ENCODE measurements at places on chromosomes 2 and 18. TPM values are rescaled to one million over a fixed set of nuclear protein-coding genes. Genes with fewer than 3 reads are reported as not detected.

DNA sequence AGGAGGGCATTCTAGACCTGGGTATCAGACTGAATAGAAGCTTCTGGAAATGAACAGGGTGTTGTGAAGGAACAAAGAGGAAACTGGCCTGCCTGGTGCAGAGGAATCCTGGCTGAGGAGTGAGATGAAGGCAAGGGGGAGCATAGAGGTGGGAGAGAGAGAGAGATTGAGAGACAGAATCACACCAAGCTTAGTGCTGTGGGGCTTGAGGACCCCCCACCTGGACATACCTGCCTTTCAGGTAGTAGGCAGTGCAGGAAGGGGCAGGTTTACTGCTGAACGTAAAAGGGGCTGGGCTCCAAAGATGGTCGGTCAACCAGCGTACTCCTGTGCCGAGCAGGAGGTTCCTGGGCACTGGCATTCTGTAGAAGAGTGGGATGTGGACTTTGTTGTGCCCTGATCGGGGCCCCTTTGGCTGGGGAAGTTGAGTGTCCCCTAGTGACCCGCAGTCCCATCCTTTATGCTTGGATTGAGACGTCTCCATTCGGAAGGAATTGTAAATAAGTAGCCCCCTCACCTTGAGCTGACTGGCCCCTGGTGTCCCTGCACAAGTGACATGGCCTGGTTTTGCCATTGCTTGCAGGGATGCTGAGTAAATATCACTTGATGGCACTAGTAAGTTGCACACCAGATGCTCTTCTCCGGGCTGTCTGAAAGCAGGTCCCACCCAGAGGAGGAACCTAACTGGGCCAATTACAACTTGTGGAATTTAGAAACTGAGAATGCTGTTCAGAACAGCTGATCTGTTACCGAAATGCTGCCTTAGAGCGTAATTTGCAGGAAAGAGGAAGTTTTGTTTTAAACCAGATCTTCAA lies 1.4 kb downstream of the UBE2F start:
- DNase-seq, result peak; percentile 50

DNA sequence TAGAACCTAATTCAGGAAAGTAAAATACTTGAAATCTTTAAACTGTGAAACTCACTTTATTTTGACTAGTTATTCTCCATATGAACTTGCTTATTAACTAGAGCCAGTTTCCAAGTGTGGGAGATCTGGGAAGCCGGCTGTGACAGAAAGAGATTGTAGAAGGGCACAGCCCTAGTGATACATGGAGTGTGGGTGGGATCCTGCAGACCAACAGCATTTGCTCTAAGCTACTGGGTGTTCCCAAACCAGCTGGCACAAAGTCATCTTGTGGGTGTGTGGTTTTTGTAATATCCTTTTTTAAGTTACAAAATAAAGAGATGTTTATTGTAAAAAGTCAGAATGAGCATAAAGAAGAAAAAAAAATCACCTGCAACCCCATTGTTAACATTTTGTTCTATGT lies 3.4 kb downstream of the DUSP19 start:
- no peak for DNase-seq

GRCh38 chr2:105422801-105423200 lies 23.9 kb upstream of the FHL2 start:
- no peak for DNase-seq

DNA sequence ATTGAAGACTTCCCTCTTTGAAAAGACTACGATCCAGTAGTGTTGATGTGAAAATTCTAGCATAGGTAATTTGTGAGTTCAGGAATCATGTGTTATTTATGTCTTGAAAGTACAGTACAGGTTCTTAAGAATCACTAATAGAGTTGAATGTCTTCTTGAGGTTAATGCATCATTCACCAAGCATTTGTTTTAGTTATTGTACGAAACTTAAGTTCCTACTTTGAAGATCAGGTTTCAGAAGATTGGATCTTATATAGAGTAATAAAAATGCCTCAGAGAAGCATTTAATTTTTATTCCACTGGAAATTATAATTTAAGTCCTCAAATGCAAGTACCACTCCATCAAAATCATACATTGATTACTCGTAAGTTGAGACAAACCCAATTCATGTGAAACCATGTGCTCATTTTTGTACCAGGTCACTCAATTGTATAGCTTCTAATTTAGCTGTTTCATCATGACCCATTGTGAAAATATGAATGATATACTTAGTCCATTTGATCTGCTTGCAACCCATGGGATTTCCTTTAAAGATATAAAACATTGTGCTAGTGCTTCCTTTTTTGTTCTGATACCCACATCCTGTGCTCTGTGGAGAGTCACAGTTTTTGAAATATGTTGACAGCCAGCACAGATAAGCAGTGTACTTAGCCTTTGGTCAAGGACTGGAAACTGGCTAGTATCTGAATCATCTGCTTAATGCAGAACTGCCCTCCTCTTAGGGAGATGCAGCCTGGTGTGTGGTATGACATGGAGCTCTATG lies 22.5 kb upstream of the RAB27B start:
- DNase-seq, result no peak

DNA sequence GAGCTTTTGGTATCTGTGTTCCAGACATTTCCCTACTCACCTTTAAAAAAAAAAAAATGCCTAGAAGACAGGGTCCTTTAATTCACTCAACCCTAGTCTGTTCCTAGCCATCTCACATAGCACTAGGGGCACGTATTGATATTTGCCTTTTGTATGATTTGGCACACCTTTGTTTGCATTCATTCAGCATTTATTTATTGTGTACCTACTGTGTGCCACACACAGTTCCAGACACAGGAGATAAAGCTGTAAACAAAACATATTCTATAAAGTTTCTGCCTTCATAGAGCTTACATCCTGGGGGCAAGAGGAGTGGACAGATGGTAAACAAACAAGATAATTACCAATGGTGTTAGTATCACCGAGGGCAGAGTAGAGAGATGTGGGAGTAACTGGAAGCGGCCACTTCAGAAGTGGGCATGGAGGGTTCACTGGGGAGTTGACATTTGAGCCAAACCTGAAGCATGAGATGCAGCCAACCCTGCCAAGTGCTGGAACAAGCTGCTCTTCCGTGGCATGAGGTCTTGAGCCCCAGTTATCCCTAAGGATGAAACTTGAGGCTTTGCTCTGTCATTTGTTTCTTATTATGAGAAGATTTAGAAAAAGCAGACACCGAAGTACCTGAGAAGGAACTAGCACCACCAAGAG lies 18.2 kb downstream of the MAPRE2 start:
- no peak for DNase-seq

- no peak for DNase-seq
These were observed 49.7 kb downstream of the CYRIA start for GRCh38 chr2:16615687-16616615.

DNA sequence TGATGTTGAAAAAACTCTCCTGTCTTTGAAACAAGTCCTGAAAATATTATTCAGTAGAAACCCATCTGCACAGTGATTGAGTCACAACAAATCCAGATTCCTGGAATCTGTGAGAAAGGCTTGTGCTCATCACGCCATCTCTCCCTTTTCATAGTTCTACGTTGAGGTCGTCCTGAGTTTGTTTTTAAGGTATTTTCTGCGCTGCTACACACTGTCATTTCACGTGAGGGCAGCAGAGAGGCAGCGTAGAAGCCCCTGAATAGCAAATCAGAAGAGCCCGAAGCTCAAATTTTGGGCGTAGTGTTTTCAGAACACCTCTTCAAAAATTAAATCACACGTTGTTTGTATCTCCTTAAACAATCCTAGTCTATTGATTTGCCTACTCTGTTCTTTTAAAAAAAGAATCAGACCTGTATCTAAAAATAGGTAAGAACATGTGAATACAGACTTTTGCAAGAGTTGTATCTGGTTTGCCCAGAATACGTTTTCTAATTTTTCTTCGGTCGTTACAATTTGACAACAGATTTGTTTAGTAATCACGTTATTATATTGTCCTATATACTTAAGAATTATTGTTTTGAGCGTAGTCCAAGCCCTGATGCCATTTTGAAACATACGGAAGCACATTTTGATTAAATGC lies 61.6 kb upstream of the SLC38A11 start:
- peak; percentile 21 for DNase-seq

GRCh38 chr2:5777131-5777535 lies 84.9 kb downstream of the SOX11 start:
- DNase-seq, result peak; percentile 86

GRCh38 chr2:20104900-20105545 lies 53.6 kb upstream of the LAPTM4A start:
- no peak for DNase-seq

- DNase-seq, result no peak
These were observed 484.0 kb downstream of the SATB2 start for GRCh38 chr2:198973785-198974184.

The CDH19 gene
- 0.94 TPM for total RNA-seq

The PDCD1 gene
- total RNA-seq, result 1.6 TPM

The UGT1A6 gene
- total RNA-seq, result 43.7 TPM

The AMER3 gene
- total RNA-seq, result not detected

The FMNL2 gene
- total RNA-seq, result 39.1 TPM

The ABCB11 gene
- 0.03 TPM for total RNA-seq

The ANKRD30B gene
- not detected for total RNA-seq

All from kidney (tissue), 22 donors.